Stimulated activated CD4-positive, alpha-beta T cell treated with anti-CD3 and anti-CD28 coated beads, Interleukin-1b, Interleukin-23, amount 100 ng/mL, for 24 hours (primary cell): ENCODE measurements at places on chromosomes 2 and 18.

DNA sequence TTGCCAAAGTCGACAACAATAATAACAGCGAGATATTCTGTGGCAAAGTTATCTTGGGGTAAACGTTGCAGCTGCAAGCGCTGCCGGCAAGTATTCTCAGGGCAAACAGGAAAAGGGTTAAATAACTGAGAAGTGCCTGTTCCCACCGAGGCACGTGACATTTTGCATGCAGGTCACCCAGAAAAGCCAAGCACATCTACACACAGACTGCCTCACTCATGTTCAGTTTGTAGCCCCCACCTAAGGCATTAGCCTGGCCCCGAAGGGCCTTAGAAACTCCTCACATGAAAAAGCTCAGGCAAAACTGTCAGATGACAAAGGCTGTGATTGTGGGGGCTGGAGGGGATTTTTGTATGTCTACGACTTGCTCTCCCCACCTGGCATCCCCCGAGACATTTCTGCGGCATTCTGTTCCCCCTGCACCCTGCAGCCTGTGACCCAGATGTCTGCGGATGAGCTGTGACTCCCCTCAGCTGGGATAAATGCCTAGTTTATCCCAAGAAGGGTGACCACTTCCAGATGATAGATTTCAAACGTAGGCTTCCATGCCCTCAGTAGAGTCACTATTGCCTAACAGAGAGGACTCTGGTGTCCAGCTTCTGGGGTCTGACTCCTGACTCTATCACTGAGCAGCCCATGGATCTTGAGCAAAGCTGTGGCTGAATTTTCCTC, 215.2 kb upstream of the SIX2 start:
- DNase-seq: no peak

GRCh38 chr2:185127412-185127811, 529.1 kb downstream of the ZNF804A start:
- DNase-seq: no peak

- no peak for DNase-seq
These were observed 9.8 kb upstream of the RNF138 start for GRCh38 chr18:32081881-32082280.

- DNase-seq: no peak
These were observed 49.9 kb upstream of the TXNDC2 start for GRCh38 chr18:9835825-9836224.

GRCh38 chr2:169193618-169194017, 124.3 kb downstream of the DHRS9 start:
- no peak for DNase-seq

- no peak for DNase-seq
These were observed 159.3 kb downstream of the FAM124B start for GRCh38 chr2:224242561-224242960.

GRCh38 chr2:28488083-28488830, 7.6 kb upstream of the PLB1 start:
- DNase-seq: no peak

GRCh38 chr2:196314780-196315179, 143.4 kb upstream of the STK17B start:
- no peak for DNase-seq

DNA sequence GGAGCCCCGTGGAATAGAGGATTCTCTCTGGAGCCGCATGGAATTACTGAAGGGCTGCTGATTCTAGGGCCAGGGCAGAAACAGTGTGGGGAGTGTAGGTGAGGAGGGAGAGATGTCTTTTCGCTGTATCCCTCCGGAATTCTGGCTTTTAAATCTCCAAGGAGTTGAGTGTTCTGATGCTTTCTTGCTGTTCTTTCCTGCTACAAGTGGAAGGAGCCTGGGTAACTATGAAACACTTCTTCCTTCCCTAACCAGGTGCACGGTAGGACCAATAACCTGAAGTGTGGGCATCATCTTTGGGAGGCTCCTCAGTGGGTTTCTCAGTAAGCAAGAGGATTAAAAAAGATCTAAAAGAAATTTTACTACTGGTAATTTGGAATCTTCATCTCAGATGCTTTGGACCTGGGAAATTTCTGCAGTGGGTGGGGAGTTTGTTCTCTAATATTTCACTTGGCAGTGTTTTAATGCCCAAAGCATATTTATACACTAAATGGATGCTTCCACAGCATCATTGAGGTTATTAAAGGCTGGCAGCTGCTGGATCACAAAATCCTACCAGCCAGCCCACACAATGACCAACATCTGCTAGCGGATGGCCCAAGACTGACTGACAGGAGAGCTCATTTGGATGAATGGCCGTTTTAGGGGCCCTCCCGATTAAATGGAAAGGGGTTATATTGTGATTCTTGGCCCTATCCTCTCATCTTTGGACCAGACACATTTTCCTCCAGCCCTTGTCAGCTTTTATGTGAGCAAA, 2.1 kb downstream of the EML6 start:
- no peak for DNase-seq

- no peak for DNase-seq
These were observed 40.9 kb upstream of the MBP start for GRCh38 chr18:77173275-77174030.

- no peak for DNase-seq
These were observed 63.7 kb upstream of the ZCCHC2 start for GRCh38 chr18:62458868-62459716.

GRCh38 chr18:34965108-34965507, 76.1 kb upstream of the MAPRE2 start:
- no peak for DNase-seq
